Progenitor cell of endocrine pancreas (in vitro differentiated cells): ENCODE measurements at places on chromosomes 5 and 9.

- DNase-seq = no peak
Measured at GRCh38 chr9:107914151-107914550, 424.6 kb upstream of the KLF4 start.

GRCh38 chr5:1764606-1764960, 35.1 kb downstream of the MRPL36 start:
- no peak for DNase-seq

GRCh38 chr9:121172726-121173487, 28.8 kb downstream of the RAB14 start:
- no peak for DNase-seq

- no peak for DNase-seq
Measured at GRCh38 chr5:81856948-81857928, 106.3 kb upstream of the SSBP2 start.

DNA sequence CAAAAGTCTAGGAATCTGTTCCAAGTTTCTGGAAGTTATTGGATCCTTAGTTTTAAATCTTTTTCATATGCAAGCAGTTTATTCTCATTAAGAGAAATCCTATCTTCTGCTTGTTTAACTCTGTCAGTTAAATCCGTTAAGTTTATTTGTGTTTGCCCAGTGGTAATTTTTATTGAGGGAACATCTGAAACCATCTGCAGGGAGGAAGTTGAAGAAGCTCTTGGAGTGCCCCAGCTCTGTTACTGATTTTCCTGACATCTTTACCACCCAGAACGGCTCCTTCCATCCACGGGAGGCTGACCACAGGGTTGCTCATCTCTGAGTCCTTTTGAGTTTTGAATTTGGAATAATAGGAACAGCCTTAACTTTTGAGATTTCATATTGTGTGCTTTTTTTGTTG, 99.9 kb upstream of the ZNF618 start:
- DNase-seq = no peak

DNA sequence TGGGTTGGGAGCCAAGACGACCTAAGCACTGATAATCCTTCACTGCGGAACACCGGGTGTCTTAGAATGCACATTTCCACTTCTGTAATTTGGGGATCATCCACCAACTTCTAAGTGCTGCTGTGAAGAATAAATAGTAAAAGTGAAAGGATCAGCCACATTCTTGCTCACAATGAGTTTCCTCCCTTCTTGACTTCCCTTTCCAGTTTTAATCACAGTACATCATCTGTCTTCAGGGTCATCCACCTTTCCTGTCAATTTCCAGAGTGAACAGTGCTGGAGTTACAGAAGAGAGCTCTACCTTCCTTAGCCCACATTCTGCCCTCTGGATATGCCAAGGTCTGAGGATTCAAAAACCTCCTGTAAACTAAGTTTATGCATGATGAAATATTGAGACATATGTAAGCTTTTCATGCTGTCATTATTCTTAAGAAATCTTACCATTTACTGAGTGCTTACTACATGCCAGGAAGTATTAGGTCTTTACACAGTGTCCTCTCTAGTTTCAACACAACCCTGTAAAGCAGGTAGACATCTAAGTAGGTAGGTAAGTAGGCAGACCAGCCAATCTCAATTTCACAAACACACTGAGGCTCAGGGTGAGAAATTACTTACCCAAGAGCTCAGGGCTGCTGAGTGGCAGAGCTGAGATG, 105.2 kb downstream of the CDK5RAP2 start:
- no peak for DNase-seq

- no peak for DNase-seq
Measured at GRCh38 chr5:103624035-103624480, 61.5 kb upstream of the NUDT12 start.
